ENCODE measurements at places on chromosomes 2 and 18.

DNA sequence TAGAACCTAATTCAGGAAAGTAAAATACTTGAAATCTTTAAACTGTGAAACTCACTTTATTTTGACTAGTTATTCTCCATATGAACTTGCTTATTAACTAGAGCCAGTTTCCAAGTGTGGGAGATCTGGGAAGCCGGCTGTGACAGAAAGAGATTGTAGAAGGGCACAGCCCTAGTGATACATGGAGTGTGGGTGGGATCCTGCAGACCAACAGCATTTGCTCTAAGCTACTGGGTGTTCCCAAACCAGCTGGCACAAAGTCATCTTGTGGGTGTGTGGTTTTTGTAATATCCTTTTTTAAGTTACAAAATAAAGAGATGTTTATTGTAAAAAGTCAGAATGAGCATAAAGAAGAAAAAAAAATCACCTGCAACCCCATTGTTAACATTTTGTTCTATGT, 3.4 kb downstream of the DUSP19 start:
- DNase-seq = no peak

- peak; percentile 68 for DNase-seq
Measured at GRCh38 chr2:217538719-217539118, 464.1 kb downstream of the TNS1 start.

- peak; percentile 33 for DNase-seq
Measured at GRCh38 chr2:98730053-98730706, 752 bp downstream of the MGAT4A start.

DNA sequence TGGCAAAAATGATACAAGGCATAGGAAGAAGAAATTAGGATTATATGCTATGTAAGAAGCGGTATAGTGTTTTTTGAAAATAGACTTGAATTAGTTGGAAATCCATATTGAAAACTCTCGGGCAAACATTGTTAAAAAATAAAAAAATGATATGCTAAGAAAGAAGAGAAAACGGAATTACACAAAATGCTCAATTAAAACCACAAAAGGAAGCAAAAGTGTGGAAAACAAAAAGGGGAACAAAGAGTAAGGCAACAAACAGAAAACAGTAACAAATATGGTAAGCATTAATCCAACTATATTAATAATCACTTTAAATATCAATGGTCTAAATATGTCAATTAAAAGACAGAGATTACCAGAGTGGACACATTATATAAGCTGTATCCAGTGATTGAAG, 58.4 kb downstream of the TXNL1 start:
- no peak for DNase-seq

DNA sequence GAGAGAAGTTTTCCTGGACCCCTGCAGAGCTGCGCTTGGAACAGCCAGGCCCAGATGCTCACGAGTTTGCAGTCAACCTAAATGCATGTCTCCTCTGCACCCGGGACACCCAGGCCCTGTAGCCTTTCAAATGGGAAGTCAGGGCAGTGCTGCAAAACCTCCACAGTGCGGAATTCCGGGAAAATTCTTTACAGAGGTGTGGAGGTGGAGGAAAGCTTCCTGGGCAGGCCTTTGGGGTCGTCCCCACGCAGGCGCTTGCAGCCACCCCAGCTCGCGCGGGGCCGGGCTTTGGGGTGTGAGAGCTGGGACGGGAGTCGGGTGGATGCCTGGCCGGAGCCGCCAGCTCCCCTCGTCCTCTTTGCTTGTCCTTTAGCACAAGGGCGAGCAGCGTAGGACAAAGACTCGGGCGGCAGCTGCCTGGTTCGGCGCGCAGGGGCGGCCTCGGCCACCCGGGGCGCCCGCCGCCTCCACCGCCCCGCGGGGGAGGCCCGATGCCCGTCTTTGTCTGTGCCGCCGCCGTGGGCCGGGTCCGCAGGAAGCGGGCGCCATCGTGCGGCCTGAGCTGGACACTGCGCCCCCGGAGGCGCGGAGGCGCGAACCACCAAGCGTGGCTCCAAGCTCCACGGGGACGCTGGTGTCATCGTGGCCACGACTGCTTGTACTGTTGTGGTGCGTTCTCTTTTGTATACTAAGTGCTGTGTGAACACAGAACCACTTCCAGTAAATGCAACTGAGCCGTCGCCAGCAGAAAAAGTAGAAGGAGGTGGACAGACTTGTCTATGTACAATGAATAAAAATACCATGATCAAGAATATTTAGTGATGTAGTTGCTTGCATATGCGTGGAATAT, 28.2 kb upstream of the BCL11A start:
- peak; percentile 35 for DNase-seq

DNA sequence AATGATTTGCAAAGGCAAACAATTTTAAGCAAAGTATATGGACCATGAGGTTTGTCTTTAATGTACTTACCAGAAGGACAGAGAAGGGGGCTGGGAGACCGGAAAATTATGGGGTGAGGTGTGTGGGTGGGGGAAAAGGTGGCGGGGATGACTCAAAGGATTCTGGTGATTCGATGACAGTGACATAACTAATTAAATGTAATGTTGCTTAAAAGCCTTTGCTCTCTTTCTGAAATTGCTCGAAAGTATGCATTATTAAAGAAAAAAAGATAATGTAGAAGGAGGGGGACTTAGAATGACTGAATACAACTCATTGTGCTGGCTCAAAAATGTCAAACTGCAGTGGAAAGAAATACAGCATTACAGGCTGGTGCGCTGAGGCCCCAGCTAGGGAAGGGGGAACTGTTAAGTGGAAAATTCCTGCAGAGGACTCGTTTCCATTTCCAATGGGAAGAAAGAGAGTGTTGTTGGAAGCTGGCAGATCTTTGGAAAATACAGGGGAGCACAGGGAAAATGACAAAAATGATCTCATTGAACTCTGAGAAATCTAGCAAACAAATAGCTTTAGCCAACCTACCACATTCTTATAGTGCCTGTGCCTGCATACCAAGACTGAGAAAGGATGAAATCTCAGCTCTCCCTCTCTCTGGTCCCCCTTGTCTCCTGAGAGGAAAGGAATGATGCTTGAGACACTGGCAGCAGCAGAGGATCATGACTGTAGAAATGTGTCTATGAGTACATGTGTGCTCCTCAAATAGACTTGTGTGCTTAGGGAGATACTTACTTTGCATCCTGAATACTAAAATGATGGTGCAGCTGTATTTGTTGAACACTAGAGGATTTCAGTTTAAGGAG, 632.4 kb downstream of the NYAP2 start:
- no peak for DNase-seq

DNA sequence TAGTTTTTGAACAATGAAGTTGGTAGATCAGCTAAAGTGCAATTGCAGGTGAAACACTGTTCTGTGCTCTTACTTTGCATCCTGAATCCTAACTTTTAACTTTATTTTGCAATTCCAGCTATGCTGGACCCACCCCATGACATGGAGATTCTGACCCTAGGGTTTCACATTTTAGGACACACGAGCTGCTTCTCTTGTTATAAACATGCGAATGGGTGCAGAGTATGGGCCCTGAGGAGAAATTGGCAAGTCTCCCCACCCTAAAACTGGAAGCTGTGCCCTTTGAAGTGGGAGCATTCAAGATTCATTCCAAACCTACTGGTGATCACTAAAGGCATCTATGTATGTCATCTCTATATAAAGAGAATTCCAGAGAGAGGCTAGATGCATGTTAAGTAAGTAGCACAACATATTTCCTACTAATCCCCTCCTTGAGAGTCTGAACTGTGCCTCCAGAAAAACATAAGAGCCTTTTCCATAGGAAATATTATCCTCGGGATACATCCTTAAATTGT, 794.3 kb upstream of the ZEB2 start:
- no peak for DNase-seq

- no peak for DNase-seq
Measured at GRCh38 chr2:68222287-68222686, 30.0 kb downstream of the PPP3R1 start.

GRCh38 chr2:8152392-8153257, 529.2 kb upstream of the ID2 start:
- no peak for DNase-seq

DNA sequence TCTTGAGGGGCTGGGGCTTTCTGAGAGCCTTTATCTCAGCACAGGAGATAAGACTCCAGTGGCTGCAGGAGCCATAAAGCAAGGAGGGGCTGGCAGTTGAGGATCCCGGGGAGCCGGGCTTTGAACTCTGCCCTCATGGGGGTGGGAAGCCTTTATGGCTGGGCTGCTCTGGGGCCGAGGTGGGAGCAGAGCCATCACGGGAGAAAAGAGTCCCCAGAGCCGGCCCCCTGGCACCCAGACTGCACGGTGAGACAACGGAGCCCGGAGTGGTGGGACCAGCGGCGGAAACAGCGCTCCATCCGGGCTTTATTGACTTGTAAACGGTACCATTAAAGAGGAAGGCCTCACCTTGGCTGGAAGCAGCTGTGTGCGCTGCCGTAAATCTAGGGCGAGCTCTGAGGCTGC, 162.6 kb downstream of the MYCN start:
- DNase-seq = no peak

DNA sequence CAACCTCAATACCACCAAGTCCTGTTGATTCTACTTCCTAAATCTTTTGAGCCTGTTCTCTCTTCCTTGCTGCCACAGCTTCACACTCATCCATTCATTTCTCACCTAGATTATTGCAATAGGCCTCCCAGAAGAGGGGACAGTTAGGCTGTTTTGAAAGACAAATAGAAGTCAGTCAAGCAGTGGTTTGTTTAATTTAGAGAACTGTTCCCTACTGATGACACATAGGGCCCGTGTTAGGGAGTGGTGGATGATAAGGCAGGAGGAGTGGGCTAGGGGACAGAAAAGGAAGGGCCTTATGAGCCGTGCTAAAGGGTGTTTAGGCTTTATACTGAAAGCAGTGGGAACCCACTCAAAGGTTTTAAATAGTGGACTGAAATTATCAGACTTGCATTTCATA, 59.6 kb upstream of the ZFP36L2 start:
- DNase-seq = no peak

DNA sequence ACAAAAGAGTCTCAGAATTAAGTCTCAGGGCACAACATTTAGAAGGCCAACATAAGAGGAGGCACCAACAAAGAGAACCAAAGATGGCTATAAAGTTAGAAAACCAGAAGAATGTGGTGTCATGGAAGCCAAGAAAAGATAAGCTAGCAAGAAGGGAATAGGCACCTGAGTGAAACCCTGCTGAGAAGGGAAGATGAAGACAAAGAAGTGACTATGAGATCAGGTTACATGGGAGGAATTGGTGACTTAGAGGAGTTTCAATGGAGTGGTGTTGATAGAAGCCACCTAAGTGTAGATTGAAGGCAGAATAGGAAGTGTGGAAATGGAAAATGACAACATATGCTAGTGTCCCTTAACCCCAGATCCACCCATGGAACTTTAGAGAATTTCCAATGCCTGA, 327.6 kb upstream of the KCNJ3 start:
- DNase-seq = no peak

GRCh38 chr2:188293601-188294351, 2.1 kb downstream of the GULP1 start:
- DNase-seq = no peak

DNA sequence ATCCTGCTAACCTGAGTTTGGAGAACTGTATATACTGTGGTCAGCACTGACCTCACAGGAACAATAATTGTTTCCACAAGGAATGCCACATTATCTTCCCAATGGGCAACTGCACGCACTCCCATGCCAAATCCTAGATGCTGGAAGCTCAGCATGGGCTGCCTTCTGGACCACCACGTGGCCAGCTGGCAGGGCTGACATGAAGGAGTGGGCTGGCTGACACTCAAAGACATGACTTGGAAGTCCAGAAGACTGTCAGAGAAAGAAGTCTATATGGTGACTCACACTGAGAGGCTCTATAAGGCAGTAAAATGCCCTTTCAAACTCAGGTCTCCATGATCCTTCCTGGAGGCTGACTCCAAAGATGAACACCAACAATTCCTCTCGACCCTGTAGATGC, 98.4 kb upstream of the RNF152 start:
- DNase-seq = no peak

GRCh38 chr2:13252615-13253014, 535.9 kb downstream of the TRIB2 start:
- DNase-seq = no peak

- DNase-seq = no peak
Measured at GRCh38 chr2:171178993-171179392, 18.3 kb upstream of the TLK1 start.

- DNase-seq = no peak
Measured at GRCh38 chr2:191018643-191019119, 4.7 kb upstream of the STAT1 start.

DNA sequence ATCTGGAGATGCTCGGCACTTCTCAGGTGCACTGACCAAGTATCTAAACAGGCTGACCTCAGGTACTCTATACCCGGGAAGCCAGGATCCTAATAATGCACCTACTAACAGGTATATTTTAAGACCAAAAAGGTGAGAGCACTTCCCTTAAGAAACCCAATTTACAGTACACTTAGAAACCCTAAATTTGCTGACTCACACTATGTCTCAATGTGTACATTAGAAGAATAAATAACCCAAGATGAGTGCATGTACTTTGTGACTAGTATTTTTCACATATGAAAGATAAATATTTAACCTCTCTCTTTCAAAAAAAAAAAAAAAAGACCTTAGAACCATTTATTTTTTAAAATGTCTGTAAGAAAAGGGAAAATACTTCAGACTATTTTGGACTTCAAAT, 118.8 kb downstream of the ZNF516 start:
- DNase-seq = no peak

DNA sequence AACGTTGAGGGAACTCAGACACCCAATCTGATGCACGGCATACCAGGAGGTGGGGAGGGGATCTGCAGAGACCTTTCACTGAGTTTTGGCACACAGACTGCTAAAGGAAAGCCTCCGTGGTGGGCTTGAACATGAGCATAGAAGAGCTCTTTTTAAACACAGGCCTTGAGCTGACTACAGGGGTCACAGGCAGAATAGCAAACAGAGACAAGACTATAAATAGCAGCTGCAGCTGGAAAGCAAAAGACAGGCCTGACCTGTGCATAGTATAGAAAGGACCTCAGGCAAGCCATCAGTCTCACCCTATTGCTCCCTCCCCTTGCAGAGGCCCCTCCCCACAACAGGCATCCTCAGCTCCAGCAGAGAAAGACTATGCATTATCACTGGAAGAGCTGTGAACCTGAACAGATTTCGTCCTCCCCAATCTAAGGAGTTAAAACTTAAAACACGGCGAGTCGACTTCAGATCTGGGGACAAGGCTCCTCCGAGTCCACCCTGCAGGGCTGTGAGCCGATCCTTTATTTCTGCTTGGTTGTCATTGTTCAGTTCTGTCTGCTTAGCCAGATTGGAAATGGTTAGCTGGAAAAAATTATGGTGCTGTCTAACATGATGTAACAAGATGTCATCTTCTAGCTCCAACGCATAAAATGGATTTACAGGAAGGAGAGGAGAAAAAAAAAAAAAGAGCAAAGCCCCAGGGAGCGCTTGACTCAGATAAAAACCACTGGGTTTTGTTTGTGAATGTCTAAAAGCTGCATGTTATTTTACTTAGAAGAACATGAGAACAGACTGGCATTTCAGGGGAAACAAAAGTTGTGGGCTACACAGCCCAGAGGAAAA, 25.2 kb upstream of the LCLAT1 start:
- DNase-seq = no peak

DNA sequence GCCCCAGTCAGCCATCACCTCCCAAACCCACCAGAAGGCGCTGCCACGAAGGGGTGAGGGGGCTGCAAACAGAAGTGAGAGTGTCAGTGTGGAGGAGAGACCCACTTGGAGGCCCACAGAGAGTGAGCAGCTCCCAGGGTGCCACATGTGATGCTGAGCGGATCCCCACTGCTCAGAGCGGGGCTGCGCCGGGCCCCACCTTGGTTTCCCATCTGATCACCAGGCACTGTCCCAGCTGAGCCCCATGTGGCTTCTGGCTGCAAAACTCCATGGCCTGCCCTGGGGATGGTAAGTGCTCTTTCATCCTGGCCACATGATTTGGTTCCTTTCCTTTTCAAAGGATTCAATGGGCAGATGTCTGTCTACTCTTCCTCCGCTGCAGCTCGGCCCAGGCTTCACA, 23.8 kb downstream of the SNORC start:
- no peak for DNase-seq

All from DMS79 (cell line).